ENCODE measurements at places on chromosomes 1 and 21. TPM values are rescaled to one million over a fixed set of nuclear protein-coding genes. Genes with fewer than 3 reads are reported as not detected.

The DMBX1 gene
- total RNA-seq, result not detected

- no peak for DNase-seq
Observed at GRCh38 chr1:231793893-231794292, 167.3 kb downstream of the DISC1 start.

DNA sequence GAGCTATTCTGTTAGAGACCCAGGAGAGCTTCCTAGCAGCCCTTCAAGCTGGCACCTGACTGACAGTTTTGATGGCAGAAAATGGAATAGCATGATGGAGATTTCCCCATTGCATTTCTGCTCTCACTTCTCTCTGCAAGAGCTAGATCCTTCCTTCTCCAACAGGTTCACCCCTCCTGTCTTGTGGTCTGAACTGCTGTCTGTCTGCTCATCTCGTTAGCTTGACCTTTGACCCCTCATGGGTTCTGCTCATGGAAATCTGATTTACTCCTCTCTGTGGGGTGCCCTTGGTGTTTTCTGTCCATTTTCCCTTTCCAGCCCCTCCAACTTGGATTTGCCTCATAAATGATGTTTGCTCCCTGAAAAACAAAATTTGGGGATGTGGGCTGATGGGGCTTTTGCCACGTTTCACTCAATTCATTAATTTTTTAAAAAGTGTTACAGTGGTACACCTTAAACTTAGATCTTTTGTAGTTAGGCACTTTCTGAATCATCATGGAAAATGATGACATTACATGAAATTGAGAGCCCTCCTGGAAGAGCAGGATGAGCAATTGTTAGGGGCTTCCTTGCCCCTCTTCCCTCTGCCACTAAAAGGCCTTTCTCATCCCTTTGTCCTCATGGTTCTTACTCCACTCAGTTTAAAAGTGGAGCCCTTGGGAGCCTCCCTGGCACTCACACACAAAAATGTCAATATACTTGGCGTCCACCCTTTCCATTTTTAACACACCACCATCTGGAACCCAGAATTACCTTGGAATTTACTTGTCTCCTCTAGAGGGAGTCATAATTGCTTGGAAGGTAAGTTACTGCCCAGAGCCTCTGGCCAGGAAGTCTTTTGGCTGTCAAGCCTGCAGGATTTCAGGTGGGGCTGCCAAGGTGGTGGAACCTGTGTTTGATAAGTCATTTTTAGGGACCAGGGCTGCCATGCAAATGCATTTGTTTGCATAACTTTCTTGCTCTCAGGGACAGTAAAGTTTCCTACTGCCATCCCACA is 31.9 kb upstream of the IL19 start:
- DNase-seq, result peak; percentile 74

DNA sequence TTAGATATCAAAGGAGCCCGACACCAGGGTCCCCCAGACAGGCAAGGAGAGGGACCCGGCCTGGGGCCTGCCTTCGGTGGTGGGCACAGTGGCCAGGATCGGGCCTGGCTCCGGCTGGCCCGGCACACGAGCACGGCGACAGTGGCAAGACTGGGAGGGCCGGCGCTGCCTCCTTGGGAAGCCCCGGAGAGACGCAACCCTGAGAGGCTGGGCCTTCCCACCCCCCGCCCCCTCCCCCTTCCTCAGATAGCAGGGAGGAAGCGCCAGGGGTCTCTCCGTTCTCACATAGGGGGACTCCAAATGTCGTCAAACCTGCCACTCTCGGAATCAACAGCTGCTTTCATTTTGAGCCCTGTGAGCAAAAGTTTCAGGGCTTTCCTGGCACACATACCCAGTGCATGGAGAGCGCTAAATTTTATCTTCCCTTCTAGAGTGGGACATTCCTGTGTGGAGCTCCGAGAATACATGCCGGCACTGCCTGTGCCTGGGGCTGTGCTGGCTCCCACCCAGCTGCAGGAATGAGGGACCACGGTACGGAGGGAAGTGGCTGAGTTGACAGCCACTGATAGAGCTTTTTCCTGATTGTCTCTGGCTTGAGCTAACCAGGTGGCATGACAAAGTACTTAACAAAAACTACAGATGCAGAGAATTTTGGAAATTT is 62.4 kb downstream of the CD247 start:
- DNase-seq, result no peak

DNA sequence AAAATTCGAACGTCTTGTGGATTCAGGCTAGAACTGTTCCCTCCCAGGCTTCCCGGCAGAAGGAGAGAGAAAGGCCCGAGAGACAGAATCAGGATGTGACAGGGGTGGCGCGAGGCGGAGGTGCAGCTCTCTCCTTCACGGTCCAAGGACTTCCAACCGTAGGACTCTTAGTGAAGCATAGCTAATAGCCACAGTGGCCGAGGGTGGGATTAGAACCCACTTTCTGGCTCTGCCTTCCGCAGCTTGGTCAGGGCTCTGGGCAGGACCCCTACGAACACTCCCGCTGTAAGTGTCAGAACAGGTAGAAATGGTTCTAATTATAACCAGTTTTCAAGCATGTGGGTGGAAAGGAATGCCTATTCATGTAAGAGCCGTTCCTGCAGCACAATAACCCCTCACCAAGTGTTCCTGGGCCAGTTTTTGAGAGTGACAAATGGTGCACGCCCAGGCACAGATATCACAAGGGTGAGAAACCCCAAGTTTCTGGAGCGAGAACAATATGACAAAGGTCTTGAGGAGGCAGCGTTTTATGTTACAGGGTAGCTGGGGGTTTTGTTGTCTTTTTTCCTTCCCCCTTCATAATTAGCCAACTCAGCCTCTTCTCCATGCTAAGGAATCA is 86.4 kb downstream of the SYF2 start:
- no peak for DNase-seq

All from MCF 10A (cell line).